Fibroblast of mammary gland (primary cell): ENCODE measurements at places on chromosomes 3 and 15.

GRCh38 chr15:36622197-36622795, 42.9 kb downstream of the CDIN1 start:
- no peak for DNase-seq

DNA sequence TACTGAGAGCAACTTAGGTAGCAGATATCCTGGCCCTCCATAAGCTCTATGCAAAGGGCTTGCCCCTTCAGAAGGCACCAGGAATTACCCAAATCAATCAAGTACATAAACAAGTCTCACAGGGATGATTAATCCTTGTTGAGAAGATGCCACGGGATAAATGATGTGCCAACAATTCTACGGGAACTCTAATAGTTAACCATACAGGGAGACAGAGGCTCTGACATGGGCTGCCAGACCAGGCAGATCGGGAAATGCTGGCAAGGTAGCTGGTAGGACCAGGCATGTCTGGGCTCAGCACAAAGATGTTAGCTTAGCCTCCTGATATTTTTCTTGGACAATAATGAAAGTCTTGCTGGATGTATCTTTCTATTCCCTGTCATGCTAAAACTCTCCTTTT, 249.3 kb upstream of the THBS1 start:
- no peak for DNase-seq

- peak; percentile 65 for DNase-seq
Observed at GRCh38 chr15:40320931-40321371, 2.5 kb upstream of the INAFM2 start.

DNA sequence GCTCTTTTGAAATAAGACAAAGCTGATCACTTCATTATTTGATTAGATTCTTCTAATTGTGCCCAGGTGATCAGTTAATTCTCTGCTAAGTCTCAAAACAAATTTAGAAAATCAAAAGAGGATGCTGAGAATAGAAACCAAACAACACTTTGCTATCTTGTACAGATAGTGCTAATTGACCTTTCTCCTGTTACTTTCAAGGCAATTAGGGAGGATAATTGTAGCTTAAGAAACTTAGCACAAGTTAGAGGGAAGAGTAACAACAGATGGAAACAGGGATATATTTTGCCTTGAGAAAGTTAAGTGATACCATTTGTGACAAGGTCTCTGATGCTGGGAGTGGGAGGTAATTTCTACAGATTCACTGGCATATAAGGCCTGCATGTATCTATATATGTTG, 344.8 kb upstream of the GRM7 start:
- DNase-seq = no peak

- DNase-seq = no peak
Observed at GRCh38 chr3:27319847-27320526, 49.2 kb downstream of the NEK10 start.

GRCh38 chr15:29064290-29064689, 178.5 kb downstream of the APBA2 start:
- DNase-seq = no peak

- DNase-seq = peak; percentile 15
Observed at GRCh38 chr15:47663101-47663500, 54.2 kb upstream of the SEMA6D start.

DNA sequence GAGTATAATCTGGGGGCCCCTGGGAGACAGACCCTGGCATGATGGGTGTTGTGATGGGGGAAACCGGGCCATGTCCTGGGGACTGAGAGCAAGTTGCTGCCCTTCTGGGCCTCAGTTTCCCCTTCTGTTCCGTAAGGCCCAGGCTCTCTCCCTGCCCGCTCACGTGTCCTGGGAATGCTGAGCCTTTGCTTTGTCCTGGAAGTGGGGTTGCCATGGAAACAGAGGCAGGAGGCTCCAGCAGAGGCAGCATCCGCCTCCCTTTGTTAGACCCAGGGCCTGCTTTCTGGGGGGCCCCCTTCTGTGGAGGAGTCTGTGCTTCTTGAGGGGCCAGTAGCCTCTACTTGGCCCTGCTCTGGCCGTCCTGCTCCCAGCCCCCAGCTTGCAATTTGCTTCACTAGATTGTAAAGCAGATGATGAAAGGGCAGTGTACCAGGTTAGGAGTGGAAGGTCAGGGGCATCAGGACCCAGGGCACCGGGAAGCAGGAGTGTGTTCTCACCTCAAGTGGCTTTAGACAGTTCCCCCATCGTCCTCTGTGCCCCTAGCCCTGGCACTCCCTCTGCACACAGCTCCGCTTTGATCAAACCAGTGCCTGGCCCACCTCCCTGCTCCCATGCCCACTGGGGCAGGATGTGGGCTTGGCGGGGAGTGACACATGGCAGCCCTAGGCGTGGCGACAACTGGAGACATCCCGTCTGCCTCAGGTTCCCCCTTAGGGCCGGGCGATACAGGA, 105.6 kb downstream of the FBLN2 start:
- DNase-seq = no peak

DNA sequence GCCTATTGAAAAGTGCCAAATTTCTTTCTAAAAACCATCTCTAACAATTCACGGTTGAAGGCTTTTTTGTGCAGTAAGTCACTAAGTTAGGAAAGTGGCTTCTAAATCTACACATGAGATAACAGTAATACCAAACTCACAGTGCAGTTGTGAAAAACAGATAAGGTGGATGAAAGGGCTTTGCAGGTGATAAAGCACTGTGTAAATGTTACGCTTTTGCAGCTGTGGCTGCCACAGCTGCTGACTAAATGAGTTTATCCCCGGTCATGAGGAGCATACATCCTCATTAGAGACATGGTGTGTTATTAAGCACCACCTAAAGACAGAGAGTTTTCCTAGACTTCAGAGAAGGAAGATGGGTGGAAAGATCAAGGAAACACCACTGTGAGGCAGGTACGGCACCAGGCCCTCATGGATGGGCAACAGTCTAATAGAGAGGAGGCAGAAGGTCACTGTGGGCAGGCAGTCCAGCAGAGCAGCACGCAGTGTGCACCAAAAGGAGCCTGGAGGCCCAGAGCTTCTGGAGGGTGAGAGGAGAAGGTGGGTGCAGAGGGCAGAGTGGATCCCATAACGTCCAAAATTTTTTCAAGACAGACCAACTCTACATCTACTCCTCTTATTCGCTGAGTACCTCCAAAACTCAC, 68.5 kb downstream of the FMN1 start:
- no peak for DNase-seq

DNA sequence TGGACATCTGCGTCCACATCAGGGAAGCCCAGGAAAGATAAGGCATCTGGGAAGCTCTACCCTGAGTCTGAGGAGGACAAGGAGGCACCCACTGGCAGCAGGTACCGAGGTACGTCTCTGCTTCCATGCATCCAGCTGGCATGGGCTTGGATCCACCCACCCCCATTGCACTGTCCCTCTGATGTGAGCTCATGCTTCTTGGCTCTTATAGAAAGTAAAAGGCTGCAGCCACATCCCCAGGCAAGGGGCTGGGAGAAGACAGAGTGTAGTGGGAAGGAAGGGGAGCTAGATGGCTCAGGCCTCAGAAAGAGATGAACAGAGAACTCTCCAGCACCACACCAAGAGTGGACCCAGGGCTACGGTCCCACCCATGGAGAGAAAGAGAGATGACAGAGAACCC, 18.2 kb downstream of the PTH1R start:
- DNase-seq = no peak

GRCh38 chr3:97823046-97824004, 1.5 kb downstream of the CRYBG3 start:
- peak; percentile 30 for DNase-seq

- DNase-seq = peak; percentile 51
Observed at GRCh38 chr3:53254509-53255422, 1.1 kb downstream of the TKT start.

- no peak for DNase-seq
Observed at GRCh38 chr15:56890038-56890437, 28.4 kb upstream of the TCF12 start.

GRCh38 chr3:195183071-195183776, 87.7 kb downstream of the XXYLT1 start:
- no peak for DNase-seq

- no peak for DNase-seq
Observed at GRCh38 chr3:192880313-192880712, 37.3 kb downstream of the MB21D2 start.

GRCh38 chr3:195046441-195046840, 224.5 kb downstream of the XXYLT1 start:
- no peak for DNase-seq

GRCh38 chr3:64151342-64151871, 73.9 kb downstream of the PRICKLE2 start:
- DNase-seq = no peak

DNA sequence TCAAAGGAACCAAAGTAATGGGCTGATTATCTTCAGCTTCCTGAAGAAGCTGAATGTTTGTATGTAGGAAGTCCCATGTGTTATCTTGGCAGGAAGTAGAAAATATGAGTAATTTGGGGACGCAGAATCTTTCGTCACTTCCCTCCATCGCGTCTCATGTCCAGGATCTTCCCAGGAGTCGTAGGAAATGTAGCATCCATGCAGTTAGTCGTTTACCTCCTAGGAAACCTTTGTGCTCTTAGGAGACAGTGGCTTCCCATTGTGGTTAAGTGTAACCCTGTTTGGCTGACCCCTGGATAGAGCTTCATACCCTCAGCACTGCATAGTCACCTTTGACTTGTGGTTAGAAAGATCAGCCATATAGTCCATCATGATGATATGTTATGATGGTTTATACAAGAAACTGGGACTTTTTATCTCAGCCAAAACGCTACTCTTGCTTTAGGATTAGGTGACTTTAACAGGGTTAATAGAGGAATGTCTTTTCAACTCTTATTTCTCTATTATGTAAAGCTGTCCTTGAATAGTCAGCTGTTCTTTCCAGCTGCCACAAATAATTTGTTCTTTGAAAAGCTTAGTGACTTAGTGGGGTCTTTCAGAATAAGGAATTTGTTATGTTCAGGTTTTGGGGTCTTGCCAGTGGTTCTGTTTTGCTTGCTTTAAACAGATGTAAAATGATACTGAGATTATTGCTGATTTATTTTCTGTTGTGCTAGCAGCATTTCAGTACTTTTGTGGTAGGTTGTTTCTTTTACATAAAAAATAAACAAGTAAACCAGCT, 92.2 kb downstream of the KLHL25 start:
- peak; percentile 85 for DNase-seq

DNA sequence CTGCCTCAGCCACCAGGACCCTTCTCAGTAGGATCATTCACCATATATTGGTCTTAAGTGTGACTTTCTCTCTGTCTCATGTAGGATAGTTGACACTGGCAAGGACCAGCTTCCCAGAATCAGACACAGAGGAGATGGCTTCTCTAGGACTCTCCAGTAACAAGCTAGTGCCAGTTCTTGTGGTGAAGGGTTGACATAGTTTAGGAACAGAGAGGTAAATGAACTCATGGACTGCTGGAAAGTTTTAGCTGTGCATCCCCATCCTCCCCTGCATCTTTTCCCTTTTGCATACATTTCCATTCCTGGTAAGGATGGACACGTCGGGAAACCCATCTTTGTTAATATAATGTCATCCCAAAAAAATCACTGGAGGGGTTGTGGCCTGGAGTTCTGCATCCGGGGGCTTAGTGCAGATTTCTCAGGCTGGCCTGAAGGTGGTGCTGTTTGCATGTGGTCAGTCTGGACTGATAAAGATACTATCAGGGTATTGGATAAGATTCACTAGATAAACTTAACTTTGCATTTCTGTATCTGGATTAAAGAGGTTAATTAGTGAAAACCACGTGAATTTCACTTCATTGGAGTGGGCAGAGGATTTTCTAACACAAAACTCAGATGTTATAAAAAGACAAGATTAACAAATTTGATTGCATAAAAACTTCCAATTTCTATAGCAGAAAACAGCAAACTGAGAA, 110.8 kb downstream of the TBC1D2B start:
- peak; percentile 61 for DNase-seq

DNA sequence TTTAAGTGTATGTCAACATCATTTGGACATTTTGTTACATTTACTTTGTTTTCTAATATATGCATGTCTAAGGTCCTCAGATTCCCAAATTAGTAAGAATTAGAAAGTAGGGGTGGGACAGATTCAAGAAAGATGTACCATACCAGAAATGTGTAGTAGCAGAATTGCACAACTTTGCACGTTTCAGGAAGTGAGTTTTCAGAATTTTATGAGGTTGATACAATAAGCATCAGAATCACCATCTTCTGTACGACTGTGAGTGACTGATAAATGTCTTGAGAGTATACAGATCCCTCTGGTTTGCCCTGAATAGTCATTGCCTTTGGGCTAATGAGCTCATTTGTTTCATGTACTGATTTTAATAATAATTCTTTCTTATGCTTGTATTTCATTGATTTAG, 9.3 kb downstream of the ARIH2 start:
- DNase-seq = no peak

- DNase-seq = no peak
Observed at GRCh38 chr3:193730976-193731375, 138.0 kb downstream of the OPA1 start.

GRCh38 chr15:58378241-58379085, 53.3 kb upstream of the LIPC start:
- peak; percentile 57 for DNase-seq

- peak; percentile 63 for DNase-seq
Observed at GRCh38 chr15:65101411-65101890, 13.5 kb downstream of the UBAP1L start.

GRCh38 chr15:78767331-78767951, 43.8 kb downstream of the ADAMTS7 start:
- no peak for DNase-seq

GRCh38 chr3:60696428-60697125, 554.7 kb downstream of the FHIT start:
- DNase-seq = no peak

- DNase-seq = no peak
Observed at GRCh38 chr15:79185199-79185598, 94.6 kb upstream of the RASGRF1 start.

DNA sequence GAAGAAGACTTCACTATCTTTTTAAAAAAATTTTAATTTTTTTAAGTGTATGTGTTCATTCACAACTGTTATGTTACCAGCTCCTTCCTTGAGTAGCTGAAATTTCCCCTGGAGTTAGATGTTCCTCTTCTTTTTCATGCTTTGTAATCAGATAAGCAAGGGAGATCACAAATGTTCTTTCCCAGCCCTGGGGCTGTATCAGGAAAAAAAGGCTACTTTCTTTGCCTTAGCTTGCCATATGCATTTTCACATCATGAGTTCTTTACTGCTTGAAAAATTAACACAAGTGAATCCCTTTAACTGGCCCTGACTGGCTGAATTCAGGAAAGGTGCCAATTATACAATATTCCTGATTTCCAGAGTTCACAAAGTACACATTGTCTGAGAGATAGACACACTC, 353.2 kb upstream of the ATP11B start:
- no peak for DNase-seq

- DNase-seq = peak; percentile 14
Observed at GRCh38 chr15:29938361-29939335, 116.4 kb upstream of the TJP1 start.

- no peak for DNase-seq
Observed at GRCh38 chr3:188192034-188192433, 38.1 kb downstream of the LPP start.

- no peak for DNase-seq
Observed at GRCh38 chr15:73630921-73631362, 2.2 kb downstream of the NPTN start.

DNA sequence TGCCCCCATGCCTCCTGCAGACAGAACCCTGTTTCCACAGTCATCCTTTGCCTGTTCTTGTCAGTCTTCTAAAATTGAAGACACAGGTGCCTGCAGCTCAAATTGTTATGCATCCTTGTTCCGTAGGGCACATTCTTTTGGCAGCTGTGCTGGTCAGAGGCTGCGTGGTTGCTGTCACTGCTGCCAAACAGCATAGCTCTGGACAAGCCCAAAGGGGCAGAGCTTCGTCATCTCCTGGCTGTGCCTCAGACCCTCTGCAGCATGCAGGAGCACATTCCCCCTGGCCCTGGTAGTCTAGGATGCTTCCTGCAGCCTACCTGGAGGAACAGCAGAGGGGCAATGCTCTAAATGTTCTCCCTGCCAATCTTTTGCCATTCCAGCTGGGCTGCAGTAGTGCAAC, 2.1 kb upstream of the FBXL22 start:
- DNase-seq = no peak

GRCh38 chr3:187985647-187986046, 168.3 kb upstream of the LPP start:
- no peak for DNase-seq
